Caki2 (cell line): ENCODE measurements at places on chromosomes 1 and 21. TPM values are rescaled to one million over a fixed set of nuclear protein-coding genes. Genes with fewer than 3 reads are reported as not detected.
A peak's percentile ranks its signal among the peaks of the same experiment; 100 is the strongest.

- peak; percentile 16 for DNase-seq
Observed at GRCh38 chr1:198771563-198772153, 132.8 kb downstream of the PTPRC start.

GRCh38 chr1:74247881-74248528 is 12.8 kb downstream of the TNNI3K start:
- no peak for DNase-seq

RNF207 gene
- 15.7 and 29.2 TPM in 2 replicates for total RNA-seq

DNA sequence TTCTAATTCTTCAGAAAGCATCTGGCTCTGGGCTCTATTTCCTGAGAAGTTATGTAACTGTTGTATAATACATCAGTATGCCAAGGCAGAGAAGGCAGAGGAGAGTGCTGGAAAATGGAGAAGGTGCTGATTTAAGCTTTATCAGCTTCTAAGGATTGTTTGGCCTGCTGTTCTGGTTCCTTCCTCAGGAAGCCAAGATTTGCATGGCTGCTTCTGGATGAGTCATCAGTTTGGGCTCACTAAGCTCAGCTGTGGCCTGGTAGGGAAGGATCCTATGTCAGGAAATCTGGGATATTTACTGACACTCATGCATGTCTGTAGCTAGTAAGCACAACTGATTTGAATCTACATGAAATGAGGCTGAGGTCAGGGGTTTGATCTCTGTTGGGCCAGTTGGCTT is 73.2 kb upstream of the ADGRL4 start:
- peak; percentile 86 for DNase-seq

DNA sequence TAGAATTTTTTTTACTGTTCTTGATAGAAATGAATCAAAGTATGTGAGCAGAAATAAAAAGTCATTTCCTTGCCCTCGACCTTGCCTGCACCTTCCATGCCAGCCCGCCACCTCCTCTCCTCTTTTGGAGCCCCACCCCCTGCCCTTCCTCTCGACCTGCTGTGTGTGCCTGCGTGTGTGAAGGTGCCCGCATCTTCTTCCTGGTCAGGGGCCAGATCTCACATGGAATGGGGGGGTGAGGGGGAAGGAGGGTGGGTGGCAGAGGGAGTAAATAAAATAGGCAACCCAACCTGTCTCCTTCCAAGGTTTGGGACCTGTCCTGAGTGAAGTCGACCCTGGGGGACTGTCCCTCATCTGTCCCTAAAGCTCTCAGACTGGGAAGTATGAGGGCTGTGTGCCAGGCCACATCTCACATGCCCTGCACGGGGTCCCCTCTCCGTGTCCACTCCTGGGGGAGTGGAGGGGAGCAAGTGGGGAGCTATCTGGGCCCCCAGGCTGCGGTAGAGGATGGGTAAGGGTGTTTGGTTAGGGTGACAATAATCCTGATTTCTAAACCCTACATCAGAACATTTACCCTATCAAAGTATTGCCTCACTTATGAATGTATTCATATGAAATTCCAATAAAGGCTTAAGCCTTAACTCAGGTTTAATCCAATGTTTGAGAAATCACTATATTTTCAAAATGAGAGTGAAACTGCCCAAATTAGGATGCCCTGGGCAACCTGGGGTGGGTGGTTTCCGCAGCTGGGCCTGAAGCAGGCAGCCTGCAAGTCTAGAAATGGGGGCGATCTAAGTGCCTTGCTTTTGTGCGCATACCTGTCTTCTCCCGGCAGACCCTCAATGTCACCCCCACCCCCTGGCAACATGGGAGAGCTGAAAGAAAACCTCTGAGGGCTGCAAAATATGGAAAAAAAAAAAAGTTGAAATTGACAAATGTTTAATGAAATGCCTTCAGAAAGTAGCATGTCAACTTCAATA is 15.4 kb downstream of the AMPD2 start:
- no peak for DNase-seq

OR2L2 gene
- total RNA-seq, result not detected in 2 replicates

CLDN17 gene
- total RNA-seq, result not detected in 2 replicates

GRCh38 chr1:215530401-215530984 is 36.6 kb upstream of the KCTD3 start:
- no peak for DNase-seq

GRCh38 chr1:20279509-20279908 is 11.2 kb upstream of the VWA5B1 start:
- DNase-seq, result peak; percentile 84

DNA sequence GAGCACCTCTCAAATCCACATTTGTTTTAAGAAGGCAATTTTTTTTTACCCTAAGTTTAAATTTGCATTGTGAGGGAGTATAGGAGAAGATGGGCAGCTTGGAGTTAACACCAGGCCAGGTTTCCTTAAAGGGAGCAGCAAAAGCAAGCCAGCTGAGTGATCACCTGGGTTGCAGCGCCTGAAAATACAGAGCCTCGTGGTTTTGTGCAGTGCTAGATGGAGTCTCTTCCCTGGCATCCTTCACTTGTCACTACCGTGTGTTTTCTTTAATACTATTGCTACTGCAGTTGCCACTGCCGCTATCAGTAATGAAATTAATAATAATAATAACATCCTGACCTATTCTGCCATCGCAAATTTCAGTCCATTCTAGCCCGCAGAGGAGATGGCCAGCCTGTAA is 35.2 kb upstream of the VAV3 start:
- DNase-seq, result no peak

DNA sequence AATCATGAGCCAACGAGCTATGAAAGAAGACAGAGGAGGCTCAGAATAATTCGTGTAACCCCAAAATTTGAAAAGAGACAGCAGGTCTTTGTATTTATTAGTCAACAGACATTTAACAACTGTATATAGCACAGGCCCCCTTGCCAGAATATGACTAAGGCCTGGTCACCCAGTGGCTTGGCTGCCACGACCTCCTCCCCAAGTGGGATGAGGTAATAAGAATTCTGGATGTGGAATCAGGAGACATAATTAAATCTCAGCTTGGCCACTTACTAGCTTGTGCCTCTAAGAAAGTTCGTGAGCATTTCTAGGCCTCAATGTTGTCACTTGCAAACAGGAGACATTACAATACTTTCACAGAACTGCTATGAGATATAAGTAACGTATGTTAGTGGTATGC is 134.2 kb upstream of the TNFSF4 start:
- DNase-seq, result no peak

- no peak for DNase-seq
Observed at GRCh38 chr1:200862713-200863415, 9.9 kb upstream of the GPR25 start.

ITGB2 gene
- 11.9 and 12.5 TPM in 2 replicates for total RNA-seq

LCA5L gene
- total RNA-seq, result 2.4 and 2.6 TPM in 2 replicates

FLG gene
- not detected in 2 replicates for total RNA-seq

GRCh38 chr1:39943471-39944290 is 11.3 kb upstream of the MFSD2A start:
- DNase-seq, result no peak

DNA sequence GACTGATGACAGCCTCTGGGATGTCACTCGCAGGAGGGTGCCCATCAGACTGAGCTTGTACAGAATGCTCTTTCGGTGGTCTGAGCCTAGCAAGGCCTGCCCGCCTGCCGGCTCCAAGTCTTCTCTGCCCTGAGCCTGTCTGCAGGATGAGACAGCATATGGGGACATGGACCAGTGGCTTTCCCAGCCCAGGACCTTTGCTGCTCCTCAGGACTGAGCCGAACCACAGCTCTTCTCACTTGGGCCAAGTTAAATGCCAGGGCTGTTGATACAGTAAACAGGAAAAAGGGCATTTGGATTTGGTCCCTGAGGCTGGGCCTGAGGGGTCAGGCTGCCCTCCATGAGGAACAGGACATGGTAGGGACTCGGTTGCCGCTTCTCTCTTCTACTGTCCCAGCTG is 64.3 kb upstream of the EPS8L3 start:
- no peak for DNase-seq

GRCh38 chr1:46021046-46021996 is 111.1 kb downstream of the PIK3R3 start:
- no peak for DNase-seq
